ENCODE measurements at places on chromosomes 11 and 22.
A peak's percentile ranks its signal among the peaks of the same experiment; 100 is the strongest.

DNA sequence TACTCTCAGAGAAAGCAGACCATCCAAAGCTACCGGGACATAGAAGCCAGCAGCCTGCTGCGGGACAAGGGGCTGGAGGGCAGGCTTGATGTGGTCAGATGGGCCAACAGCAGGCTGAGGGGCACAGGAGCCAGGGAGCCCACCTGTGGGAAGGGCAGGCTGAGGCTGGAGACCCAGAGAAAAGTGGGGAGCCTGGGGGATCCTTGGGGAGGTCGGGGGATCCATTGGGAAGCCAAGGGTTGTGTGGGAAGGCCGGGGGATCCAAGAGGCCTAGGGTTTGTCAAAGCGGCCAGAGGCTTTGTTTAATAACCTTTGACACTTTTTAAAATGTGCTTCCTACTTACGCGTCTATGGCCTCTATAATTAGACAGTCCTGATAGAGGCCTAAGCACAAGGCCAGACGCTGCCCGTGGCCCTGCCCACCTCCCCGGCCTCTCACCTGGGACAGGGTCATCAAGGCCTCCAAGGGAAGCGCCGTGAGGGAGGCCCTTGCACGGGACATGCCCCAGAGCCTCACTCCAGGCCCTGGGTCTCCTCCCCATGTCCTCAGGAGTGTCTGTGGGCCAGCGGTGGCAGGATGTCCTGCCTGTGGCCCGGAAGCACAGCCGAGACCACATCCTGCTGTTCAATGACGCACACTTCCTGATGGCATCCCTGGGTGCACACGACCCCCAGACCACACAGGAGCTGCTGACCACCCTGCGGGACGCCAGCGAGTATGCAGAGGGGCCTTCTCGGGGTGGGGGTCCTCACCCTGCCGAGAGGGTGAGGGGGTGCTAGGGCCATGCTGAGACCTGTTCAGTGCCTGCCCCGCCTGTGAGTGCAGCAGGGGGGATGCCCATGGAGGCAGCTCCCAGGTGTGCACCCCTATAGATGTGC is 8.6 kb upstream of the GTSE1 start:
- no peak for DNase-seq

DNA sequence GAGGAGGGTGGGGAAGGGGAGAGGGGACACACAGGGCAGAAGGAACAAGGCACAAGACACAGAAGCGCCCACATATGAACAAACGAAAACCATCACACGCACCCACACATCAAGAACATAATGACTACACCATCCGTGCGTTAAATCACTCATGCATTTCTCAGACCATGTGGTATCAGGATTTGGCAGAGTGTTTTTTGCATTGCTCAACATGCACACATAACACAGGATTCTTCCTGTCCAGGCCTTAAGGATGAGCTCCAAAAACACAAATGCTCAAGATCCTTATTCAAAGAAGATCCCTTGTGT is 309.5 kb downstream of the CADM1 start:
- DNase-seq: no peak

DNA sequence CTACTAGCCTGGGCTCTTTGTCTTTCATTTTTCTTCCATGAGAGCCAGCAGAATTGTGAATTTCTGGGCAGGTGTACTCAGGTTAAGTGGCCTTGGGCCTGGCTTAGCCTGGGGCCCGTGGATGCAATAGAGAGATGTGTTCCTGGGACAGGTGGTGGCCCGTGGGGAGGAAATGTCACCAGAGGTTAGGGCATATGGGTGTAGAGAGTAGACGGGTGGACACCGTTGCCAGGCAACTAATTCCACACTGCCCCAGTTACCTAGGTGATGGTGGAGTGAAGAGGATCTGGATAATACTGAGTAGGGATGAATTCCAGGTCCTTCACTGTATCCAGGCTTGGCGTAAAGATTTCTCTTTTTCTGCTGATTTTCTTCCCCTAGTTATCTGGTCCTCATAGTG is 175.0 kb downstream of the INSC start:
- DNase-seq: no peak

- DNase-seq: no peak
Observed at GRCh38 chr11:96324912-96325311, 18.1 kb downstream of the MAML2 start.

DNA sequence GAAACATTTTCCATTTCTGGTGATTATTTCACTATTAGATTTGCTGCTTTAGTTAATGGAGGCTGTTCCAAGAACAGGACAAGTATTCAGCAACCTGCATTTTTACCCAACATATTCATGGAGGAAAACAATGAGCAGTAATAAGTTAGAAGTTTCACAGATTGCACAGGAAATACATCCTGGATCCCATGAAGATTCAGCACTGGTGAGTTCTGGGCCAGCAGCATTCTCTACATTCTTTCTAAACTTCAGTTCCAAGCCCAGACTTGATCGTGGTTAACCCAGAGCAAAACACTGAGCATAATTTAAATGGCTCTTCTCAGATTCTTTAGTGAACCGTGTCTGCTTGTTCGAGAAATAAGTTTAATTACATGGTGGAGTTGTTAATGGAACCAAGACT is 3.8 kb downstream of the FJX1 start:
- no peak for DNase-seq

GRCh38 chr11:113160808-113161124 is 153.6 kb upstream of the TTC12 start:
- no peak for DNase-seq

GRCh38 chr11:129574431-129574830 is 198.8 kb downstream of the BARX2 start:
- no peak for DNase-seq

- no peak for DNase-seq
Observed at GRCh38 chr11:88320149-88320559, 17.4 kb downstream of the CTSC start.

- peak; percentile 77 for DNase-seq
Observed at GRCh38 chr22:18001040-18001893, 23.1 kb downstream of the MICAL3 start.

Data from naive thymus-derived CD4-positive, alpha-beta T cell (primary cell).